NCI-H510A (cell line): ENCODE measurements at places on chromosomes 7 and 10.

GRCh38 chr10:95782318-95782717, 26.4 kb downstream of the ENTPD1 start:
- DNase-seq = no peak

DNA sequence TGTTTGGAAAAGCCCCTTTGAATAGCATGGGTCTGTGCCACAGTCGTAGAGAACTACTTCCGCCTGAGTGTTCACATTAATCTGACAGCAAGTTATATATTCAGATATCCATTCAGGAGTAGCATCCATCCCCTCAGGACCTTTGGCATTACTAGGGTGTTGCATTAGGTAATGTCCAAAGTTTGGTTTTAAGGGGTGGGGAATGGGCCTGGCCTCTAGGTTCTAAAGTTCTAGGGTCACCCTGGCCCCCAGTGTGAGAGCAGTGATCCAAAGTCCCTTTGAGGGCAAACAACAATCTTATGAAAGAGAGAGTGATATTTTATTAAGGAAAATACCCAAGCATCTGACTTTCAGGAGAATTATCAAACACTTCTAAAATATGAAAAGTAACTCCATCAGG, 12.3 kb downstream of the MCM10 start:
- DNase-seq = no peak

GRCh38 chr10:5978230-5978489, 817 bp upstream of the IL15RA start:
- no peak for DNase-seq

DNA sequence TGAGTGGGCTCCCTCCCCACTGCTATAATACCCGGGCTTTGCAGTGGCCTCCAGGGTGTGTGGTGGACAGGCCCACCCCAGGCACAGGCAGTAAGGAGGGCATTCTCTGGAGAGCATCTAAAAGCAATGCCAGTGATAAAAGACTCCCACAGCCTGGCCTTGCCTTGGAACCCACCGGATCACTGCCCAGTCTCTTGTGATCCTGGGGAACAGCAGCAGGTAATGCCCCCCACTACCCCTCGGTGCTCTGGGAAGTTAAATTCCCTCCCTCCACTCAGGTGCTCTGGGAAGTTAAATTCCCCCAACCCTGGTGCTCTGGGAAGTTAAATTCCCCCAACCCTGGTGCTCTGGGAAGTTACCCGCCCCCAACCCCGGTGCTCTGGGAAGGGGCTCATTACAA, 565.2 kb downstream of the TCERG1L start:
- no peak for DNase-seq
